ENCODE measurements at places on chromosomes 7 and 10.

DNA sequence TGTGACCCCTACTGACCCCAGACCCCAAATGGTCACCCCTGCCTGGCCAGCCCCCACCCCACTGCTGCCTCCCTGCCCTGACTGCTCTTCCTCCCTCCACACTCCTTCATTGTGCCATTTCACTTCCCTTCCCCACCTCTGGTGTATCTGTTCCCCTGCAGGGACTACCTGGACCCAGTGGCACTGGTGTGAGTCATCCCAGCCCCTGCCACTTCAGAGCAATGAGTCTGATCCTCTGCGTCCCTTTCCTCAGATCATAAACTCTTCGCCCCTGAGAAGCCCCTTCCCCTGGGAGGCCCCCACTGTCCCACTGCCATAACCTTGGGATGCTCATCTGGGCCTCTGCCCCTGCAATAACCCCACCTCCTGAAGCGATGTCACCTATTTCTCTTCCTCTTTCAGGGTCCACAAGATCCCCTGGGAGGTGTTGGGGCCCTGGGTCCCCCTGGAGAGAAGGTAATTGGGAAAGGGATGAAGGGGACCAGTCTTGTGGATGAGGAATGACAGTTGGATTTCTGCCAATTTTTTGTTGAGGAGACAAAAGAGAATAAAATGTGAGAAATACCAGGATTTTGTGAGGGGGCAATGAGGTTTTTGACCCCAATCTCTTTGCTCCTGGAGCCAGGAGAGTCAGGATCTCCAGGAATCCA is 19.1 kb upstream of the VOPP1 start:
- DNase-seq: no peak
- peaks cover 20% of the 10 kb centered on the region for H3K4me1 ChIP-seq
- no peaks in the 10 kb centered on the region for H3K27me3 ChIP-seq

GRCh38 chr10:27258838-27259812 is 18.5 kb upstream of the ACBD5 start:
- DNase-seq: no peak
- H3K36me3 ChIP-seq: peaks cover 7% of the 10 kb centered on the region
- H3K27me3 ChIP-seq: peaks cover 36% of the 10 kb centered on the region
- H3K4me3 ChIP-seq: peak overlapping the region; percentile 97

GRCh38 chr10:132420981-132421846 is 24.2 kb downstream of the PWWP2B start:
- peak overlapping the region; percentile 61 for H3K4me3 ChIP-seq
- H3K4me1 ChIP-seq: peaks cover 8% of the 10 kb centered on the region
- no peak for DNase-seq
- H3K27me3 ChIP-seq: no peaks in the 10 kb centered on the region
- no peaks in the 10 kb centered on the region for H3K36me3 ChIP-seq

- peak overlapping the region; percentile 28 for H3K4me3 ChIP-seq
- H3K27me3 ChIP-seq: peaks cover 50% of the 10 kb centered on the region
- no peak for DNase-seq
- no peak overlapping the region for H3K27ac ChIP-seq
- H3K4me1 ChIP-seq: peaks cover 11% of the 10 kb centered on the region
Observed at GRCh38 chr7:25854608-25855497, 297.1 kb upstream of the NFE2L3 start.

DNA sequence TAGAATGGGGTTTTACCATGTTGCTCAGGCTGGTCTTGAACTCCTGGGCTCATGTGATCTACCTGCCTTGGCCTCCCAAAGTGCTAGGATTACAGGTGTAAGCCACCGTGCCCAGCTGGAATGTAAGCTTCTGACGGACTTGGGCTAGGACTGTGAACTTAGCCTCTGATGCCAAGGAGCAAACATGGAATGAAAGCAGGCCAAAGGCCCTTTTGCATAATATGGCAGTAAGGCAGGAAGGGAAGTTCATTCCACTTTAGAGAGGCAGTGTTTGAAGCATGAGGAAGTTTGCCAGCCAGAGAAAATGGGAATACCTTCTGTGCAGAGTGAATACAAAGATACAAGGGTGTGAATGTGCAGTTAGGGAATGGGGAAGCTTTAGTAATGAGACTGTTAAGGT is 20.3 kb downstream of the VCL start:
- H3K4me3 ChIP-seq: no peak overlapping the region
- no peak overlapping the region for H3K27ac ChIP-seq
- no peaks in the 10 kb centered on the region for H3K27me3 ChIP-seq
- H3K4me1 ChIP-seq: peaks cover 34% of the 10 kb centered on the region

GRCh38 chr10:117463545-117463920 is 79.0 kb upstream of the EMX2 start:
- H3K4me3 ChIP-seq: no peak overlapping the region
- peaks cover 34% of the 10 kb centered on the region for H3K27me3 ChIP-seq
- no peak overlapping the region for H3K27ac ChIP-seq
- no peak for DNase-seq

DNA sequence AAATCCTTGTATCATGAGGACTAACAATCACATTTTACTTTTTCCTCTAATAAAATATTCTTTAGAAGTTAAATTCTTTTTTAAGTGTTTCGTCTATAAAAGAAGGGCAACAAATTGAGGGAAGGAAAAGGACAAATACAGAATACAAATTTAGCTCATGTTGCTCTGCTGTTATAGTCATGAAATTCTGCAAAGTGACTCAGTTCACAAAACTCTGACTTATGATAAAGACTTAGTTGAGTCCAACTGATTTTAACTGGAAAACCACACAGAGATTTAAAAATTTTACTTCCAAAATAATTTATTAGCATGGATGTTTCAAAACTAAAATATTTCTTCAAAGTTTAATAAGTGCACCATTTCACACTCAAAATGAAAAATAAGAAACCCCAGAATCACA is 75.0 kb upstream of the GPR22 start:
- no peaks in the 10 kb centered on the region for H3K27me3 ChIP-seq
- H3K4me1 ChIP-seq: peaks cover 3% of the 10 kb centered on the region
- H3K27ac ChIP-seq: no peak overlapping the region

- H3K27ac ChIP-seq: no peak overlapping the region
- peaks cover 16% of the 10 kb centered on the region for H3K27me3 ChIP-seq
Observed at GRCh38 chr10:9596368-9596920, 1421.2 kb upstream of the CELF2 start.

DNA sequence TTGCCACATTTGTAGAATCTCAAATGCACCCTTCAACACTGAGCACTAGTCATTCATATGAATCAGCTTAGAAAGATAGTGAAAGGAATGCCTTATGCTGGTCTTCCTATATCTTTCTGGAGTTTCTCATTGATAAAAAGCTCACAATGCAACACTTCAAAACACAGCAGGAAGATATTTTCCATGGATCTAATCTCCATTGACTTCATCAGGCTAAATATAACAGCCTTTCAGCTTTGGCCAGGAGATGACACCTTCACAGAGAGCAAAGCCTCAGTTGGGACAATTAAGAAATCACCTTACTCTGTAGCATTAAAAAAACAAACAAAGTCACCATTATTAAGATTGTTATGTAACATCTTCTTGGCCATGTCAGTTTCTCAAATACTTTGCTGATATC is 6.7 kb downstream of the NRP1 start:
- no peak overlapping the region for H3K4me3 ChIP-seq
- peaks cover 63% of the 10 kb centered on the region for H3K27me3 ChIP-seq
- H3K4me1 ChIP-seq: peaks cover 7% of the 10 kb centered on the region
- no peaks in the 10 kb centered on the region for H3K36me3 ChIP-seq
- no peak for DNase-seq

GRCh38 chr10:112481602-112482001 is 34.6 kb downstream of the VTI1A start:
- DNase-seq: no peak
- no peaks in the 10 kb centered on the region for H3K27me3 ChIP-seq
- no peak overlapping the region for H3K4me3 ChIP-seq
- H3K4me1 ChIP-seq: peaks cover 10% of the 10 kb centered on the region
- no peaks in the 10 kb centered on the region for H3K36me3 ChIP-seq

DNA sequence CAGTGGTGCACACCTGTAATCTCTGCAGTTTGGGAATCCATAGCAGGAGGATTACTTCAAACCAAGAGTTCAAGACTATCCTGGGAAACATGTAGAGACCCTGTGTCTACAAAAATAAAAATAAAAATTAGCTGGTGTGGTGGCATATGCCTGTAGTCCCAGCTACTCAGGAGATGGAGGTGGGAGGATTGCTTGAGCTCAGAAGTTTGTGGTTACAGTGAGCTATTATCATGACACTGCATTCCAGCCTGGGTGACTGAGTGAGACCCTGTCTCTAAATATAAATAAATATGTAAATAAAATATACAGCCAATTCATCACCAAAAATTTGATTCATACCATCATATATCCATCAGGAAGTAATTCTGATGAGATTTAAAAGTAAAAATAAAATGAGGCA is 60.9 kb downstream of the ANKRD7 start:
- H3K4me3 ChIP-seq: no peak overlapping the region
- no peak overlapping the region for H3K27ac ChIP-seq
- DNase-seq: no peak
- peaks cover 2% of the 10 kb centered on the region for H3K36me3 ChIP-seq

GRCh38 chr7:47036909-47037308 is 545.0 kb downstream of the TNS3 start:
- no peak for DNase-seq
- H3K27ac ChIP-seq: no peak overlapping the region
- H3K27me3 ChIP-seq: no peaks in the 10 kb centered on the region
- H3K4me3 ChIP-seq: no peak overlapping the region
- H3K4me1 ChIP-seq: no peaks in the 10 kb centered on the region

DNA sequence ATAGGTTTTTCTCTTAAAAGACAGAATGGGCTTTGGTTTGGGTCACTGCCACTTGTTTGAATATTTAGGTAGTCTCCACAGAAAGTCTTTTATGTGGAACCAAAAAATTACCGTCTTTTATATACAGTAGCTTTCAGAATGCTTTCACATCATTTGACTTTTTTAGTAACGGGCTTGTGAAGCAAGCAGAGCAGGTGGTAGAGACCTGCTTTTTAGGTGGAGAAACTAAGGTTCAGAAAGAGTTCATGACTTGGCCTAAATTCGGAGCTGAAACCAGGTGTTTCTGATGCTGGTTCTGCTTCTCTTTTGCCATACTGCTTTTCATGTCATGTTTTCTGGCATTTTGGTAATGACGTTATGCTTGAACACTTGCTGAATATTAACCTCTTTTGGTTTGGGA is 36.3 kb downstream of the GARS1 start:
- no peaks in the 10 kb centered on the region for H3K27me3 ChIP-seq
- no peak overlapping the region for H3K4me3 ChIP-seq
- peaks cover 4% of the 10 kb centered on the region for H3K4me1 ChIP-seq
- no peak for DNase-seq
- no peak overlapping the region for H3K27ac ChIP-seq

DNA sequence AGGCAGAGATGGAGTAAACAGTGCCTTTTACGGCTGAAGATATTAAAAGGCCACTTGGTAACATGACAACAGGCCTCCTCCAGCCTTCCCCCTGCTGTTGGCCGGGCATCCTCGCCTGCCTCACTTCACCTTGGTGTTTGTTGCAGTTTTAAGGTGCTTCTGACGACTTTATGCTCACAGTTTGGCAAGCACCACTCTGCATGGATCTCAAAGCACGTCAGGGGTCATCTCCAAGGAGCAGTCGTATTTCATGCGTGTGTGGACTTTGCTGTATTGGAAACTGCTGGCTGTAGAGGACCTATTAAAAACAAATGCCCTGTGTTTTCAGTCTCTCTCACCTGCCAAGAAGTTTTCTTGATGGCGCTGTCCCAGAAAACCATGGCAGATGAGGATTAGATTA is 483.1 kb downstream of the RPS24 start:
- H3K4me3 ChIP-seq: no peak overlapping the region
- H3K36me3 ChIP-seq: no peaks in the 10 kb centered on the region
- H3K27ac ChIP-seq: no peak overlapping the region
- H3K27me3 ChIP-seq: peaks cover 21% of the 10 kb centered on the region
- H3K4me1 ChIP-seq: peaks cover 13% of the 10 kb centered on the region
- no peak for DNase-seq

DNA sequence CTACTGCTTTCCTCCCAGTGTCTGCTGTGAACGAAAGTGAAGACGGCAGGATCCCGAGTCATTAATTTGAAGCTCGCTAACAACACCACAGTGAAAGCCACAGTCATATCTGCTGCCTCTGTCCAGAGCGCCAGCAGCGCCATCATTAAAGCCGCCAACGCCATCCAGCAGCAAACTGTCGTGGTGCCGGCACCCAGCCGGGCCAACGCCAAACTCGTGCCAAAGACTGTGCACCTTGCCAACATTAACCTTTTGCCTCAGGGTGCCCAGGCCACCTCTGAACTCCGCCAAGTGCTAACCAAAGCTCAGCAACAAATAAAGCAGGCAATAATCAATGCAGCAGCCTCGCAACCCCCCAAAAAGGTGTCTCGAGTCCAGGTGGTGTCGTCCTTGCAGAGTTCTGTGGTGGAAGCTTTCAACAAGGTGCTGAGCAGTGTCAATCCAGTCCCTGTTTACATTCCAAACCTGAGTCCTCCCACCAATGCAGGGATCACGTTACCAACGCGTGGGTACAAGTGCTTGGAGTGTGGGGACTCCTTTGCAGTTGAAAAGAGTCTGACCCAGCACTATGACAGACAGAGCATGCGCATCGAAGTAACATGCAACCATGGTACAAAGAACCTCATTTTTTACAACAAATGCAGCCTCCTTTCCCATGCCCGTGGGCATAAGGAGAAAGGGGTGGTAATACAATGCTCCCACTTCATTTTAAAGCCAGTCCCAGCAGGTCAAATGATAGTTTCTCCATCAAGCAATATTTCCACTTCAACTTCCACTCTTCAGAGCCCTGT is 94.8 kb upstream of the KCNMA1 start:
- H3K36me3 ChIP-seq: no peaks in the 10 kb centered on the region
- no peak overlapping the region for H3K4me3 ChIP-seq
- H3K27me3 ChIP-seq: peaks cover 6% of the 10 kb centered on the region
- no peak for DNase-seq
- H3K27ac ChIP-seq: no peak overlapping the region

DNA sequence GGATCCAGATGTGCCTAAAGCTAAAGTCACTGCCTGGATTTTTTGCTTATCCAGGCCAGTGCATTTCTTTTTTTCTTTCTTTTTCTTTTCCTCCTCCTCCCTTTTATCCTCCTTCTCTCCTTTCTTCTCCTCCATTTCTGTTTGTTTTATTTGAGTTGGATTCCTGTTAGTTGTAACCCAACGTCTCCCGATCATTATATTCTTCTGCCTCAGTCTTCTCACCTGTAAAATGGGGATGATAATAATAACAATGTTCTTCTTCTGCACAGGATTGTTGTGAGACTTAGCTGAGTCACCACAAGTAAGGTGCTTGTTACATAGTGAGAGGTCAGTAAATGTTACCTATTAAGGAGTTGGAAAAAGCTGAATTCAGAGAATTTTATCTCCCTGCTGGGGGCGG is 13.7 kb upstream of the FFAR4 start:
- H3K27me3 ChIP-seq: peaks cover 39% of the 10 kb centered on the region
- no peaks in the 10 kb centered on the region for H3K36me3 ChIP-seq
- H3K27ac ChIP-seq: no peak overlapping the region

Data from T-helper 17 cell (primary cell).